ENCODE measurements at places on chromosomes 1 and 21.

DNA sequence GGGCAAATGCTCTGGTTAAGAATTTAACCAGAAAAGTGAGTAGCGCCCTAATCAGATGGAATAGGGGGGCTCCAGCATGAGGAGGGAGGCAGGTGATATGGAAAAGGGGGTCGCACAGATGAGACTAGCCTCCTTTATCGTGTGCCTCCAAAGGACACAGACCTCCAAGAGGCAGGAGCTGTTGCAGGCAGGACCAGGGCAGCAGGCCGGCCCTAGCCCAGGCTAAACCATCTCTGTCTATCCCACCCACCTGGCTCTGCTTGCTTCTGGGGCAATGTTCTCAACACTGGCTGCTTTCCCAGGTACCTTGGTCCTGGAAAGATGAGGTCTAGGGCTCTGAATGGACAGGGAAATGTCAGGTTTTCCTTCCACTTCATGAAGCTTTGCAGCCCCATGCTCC lies 36.3 kb downstream of the C2CD2 start:
- DNase-seq = no peak

DNA sequence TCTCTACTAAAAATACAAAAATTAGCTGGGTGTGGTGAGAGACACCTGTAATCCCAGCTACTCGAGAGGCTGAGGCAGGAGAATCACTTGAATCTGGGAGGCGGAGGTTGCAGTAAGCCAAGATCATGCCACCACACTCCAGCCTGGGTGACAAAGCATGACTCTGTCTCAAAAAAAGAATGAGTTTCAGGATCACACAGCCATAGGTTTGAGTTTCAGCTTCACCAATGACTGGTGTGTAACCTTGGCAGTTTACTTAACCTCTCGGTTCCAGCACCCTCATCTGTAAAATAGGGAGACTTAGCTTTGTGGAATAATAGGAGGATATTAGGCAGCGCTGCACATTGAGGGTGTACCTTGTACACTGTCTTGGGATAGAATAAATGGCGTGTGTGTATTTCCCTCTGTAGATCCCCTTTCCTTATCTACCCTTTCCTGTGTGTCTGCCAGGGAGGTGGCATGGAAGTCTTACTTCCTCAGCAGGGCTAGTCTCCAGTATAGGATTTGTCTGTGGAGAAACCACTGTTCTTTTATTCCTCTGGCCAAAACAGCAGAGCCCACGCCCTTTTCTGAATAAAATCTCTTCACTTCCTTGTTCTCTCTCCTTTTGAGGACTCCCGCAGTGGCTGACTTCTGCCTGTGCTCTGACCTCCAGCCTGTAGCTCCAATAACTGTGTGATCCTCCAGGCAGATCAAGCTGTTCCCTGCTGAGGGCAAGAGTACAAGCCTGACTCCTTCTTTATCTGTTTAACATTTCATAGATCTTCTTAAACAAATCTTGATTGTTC lies 90.4 kb downstream of the HHAT start:
- no peak for DNase-seq

GRCh38 chr1:197915862-197916499 lies 1.2 kb upstream of the LHX9 start:
- peak; percentile 82 for DNase-seq

GRCh38 chr1:151618003-151618402 lies 6.2 kb downstream of the SNX27 start:
- no peak for DNase-seq

DNA sequence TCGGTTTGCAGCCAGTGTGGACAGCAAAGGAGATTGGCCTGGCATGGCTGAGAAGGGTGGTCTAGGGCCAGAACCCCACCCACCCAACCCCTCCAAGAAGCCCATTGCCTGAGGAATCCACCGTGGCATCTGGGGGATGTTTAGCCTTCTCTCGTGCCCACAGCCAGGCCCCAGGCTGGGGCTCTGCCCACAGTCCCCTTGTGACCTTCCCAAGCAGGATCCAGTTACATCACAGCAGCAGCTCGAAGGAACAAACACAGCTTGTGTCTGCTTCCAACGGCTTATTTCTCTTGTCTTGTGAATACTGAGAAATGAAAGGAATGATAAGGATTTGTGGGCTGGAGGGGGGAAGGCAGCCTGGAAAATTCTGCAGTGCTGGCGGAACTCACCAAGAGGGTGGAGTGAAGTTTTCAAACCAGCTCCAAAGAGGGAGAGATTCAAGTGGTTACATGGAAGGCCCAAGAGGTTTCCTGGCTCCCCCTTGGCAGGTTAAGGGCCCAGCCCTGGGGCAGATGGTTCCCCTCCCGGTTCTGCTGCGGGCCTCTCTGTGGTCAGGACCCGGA lies 61.6 kb downstream of the DHRS3 start:
- DNase-seq = no peak

- DNase-seq = no peak
Observed at GRCh38 chr21:46253610-46254124, 25.1 kb upstream of the LSS start.

- no peak for DNase-seq
Observed at GRCh38 chr21:26961698-26962097, 5.2 kb downstream of the ADAMTS5 start.

GRCh38 chr1:152188673-152189591 lies 29.9 kb upstream of the RPTN start:
- peak; percentile 61 for DNase-seq

- DNase-seq = no peak
Observed at GRCh38 chr1:9760824-9761223, 62.9 kb downstream of the CLSTN1 start.

DNA sequence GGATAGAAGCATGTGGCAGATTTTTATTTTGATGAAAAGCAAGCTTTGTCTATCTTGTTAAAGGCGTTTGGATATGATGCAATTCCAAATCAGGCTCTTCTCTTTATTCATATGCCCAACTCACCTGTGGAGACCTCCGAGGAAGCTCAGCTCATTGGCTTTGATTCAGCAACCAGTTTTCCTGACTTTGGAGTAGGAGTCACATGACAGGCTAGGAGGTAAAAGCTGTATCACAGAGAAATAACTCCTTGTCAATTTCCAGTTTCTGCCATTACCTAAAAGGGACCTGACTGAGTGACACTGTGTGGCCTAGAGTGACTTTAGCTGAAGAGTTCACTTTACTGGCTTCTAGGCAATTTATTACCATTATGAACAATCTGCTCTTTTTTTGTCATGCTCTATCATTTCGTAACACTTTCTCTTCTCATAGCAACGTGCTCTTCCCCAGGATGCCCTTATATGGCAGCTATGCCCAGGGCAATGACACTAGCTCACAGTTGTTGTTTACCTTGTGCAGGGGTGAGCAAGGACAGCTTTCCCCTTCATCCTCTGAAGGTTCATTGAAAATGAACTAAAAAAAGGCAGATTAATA lies 107.2 kb downstream of the KCNK1 start:
- peak; percentile 9 for DNase-seq

DNA sequence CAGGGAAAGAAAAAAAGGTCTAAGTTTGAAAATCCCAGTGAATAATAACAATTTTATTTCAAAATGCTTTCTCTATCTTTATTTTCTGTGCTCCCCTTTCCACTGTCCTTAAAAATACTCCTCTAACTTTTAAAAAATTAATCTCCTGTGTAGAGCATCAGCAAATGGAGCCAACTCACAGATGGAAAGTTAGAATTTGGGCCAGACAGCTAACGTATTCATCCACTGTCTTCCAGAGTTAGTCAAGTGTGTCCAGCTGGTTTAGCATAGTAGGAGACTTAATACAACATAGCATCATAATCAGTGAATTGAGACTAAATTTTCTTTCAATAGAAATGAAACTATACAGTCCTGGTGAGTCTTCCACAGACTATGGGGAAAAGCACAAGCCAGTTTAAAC lies 419.0 kb upstream of the LRRC7 start:
- no peak for DNase-seq

- no peak for DNase-seq
Observed at GRCh38 chr1:170067253-170067819, 7.2 kb downstream of the KIFAP3 start.

- DNase-seq = no peak
Observed at GRCh38 chr1:31198600-31198999, 41.1 kb downstream of the NKAIN1 start.

DNA sequence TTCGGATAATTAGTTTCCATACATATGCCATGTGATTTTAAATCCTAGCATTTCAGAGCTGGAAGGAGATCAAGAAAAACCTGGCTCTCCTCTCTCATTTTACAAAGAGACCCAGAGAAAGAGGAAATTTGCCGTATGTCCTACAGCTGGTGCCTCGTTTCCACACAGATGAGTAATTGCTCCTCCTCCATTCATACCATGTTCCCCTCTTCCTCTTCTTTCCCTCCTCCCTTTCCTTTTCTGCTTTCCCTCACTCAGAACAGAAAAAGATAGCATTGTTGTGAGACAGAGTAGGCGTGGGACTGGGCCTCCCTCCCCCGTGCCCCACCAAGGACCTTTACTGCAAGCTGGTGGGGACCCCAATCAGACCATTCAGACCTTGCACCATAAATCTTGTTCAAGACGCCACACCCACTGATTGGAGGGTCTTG lies 13.7 kb upstream of the SLC44A3 start:
- no peak for DNase-seq

DNA sequence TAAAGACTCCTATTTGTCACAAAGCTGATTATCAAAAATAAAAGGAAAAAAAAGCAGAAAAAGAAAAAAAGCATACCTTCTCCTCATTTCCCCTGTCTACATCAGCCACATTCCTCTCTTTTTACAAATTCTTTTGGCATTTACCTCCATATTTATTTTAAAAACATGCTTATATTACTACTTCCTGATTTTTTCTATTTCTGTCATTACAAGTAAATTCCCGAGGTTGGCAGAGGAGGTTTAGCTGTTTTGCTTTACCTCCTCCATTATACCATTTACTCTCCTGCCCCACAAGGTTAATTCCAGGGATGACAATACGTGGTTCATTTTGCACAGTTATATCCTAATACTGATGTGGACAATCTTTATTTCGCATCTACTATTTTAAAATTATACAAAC lies 26.3 kb upstream of the CD34 start:
- DNase-seq = no peak

DNA sequence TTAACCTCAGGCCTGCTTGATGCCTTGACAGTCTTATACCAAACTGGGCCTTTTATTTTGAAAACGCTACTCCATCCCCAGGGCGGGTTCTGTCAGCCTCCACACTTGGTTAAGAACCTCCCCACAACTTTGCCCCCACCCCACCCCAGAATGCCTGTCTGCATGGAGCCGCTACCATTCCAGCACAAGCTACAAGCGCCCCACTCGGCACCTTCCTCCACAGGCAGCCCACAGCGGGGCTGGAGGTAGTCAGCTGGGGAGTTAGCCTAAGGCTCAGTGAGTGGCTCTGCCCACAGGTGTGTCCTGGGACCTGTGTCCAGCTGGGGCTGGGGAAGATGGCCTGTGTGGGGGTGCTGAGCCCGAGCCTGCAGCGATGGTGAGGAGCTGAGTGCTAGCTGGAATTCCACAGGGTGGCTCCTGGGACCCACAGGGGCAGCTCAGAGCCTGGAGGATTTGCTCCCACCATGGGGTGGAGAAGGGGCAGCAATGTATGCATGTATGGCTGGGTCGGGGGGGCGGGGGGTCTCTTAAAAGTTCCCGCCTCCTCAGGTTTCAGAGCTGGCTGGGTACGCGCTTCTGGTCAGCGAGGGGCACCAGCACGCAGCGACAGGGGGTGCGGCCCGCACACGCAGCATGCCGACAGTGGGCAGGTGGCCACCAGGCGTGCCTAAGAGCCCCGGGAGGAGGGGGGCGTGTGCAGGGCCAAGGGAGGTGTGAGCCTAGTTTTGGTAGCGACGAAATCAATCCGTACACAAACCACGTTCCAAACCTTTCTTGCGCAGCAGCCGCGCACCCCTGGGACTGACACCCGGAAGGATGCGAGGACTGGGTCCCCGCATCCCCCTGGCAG lies 917 bp downstream of the ETNK2 start:
- DNase-seq = no peak

- DNase-seq = no peak
Observed at GRCh38 chr1:156652131-156652991, 10.4 kb downstream of the BCAN start.

DNA sequence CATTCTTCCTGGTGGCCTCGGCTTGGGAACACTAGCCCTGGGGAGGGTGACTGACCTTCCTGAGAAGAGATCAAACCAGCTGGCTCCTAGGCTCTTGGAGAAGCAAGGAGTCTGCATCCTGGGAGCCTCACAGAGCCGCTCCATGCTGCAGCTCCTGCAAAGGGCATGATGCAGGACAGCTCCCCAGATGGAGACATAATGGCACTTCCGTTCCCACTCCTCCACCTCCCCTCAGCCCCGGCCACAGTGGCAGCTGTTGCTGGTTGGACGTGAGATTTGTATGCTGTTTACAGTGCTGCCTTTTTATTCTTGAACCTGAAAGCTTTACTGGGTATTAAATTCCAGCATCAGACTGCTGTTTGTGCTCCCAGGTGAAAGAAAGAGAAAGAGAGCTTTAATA lies 83.7 kb upstream of the CTTNBP2NL start:
- no peak for DNase-seq

DNA sequence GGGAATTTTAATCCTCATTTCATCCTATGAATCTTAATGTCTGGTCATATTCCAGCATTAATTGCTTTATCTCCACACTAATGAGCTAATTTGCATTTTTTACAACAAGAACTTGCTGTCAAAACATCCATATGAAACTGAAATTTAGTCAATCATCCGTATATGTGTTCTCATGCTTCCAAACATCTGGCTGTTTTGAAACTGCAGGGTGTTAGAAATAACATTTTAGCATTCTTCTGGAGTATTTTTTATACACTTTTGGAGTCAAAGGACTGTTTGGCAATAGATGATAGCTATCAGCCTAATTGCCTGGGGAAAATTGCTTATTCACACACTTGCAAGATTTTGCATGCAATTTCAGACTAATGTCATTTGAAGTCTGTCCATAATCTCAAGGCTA lies 1639.3 kb downstream of the KCNT2 start:
- DNase-seq = no peak

DNA sequence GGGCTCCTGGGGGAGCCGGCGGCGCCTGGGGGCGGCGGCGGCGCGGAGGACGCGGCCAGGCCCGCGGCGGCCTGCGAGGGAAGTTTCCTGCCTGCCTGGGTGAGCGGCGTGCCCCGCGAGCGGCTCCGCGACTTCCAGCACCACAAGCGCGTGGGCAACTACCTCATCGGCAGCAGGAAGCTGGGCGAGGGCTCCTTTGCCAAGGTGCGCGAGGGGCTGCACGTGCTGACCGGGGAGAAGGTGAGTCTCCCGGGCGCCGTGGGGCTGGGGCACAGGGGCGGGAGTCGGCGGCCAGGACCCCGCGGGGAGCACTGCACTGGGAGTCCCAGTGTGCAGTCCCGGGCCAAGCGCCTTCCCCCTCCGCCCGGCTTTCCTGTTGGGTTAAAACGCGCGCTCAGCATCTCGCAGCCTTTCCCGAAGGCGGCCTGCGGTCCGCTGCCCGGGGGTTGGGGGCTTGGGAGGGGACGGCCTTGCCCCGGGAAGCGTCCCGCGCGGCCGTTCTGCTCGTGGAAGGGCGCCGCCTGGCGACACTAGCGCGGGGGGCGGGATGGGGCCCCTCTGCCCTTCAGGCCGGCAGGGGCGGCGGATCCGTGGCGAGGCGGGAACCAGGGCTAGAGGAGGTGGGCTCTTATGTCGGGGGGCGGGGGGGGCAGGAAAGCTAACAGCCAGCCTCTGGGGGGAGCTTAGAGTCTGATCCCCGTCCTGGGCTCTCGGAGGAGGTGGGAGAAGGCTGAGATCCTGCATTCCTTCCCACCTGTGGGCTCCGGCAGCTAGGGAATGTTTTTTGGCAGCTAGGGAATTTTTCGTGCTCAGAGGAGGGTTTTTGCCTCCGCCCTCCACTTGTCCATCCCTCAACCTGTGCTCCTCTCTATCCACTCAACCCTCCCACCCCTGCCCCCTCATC lies 1.1 kb downstream of the HUNK start:
- no peak for DNase-seq
